Activated naive CD8-positive, alpha-beta T cell treated with anti-CD3 and anti-CD28 coated beads, Interleukin-2, amount 50 U/mL, for 16 hours (primary cell): ENCODE measurements at places on chromosomes 16 and 17.

DNA sequence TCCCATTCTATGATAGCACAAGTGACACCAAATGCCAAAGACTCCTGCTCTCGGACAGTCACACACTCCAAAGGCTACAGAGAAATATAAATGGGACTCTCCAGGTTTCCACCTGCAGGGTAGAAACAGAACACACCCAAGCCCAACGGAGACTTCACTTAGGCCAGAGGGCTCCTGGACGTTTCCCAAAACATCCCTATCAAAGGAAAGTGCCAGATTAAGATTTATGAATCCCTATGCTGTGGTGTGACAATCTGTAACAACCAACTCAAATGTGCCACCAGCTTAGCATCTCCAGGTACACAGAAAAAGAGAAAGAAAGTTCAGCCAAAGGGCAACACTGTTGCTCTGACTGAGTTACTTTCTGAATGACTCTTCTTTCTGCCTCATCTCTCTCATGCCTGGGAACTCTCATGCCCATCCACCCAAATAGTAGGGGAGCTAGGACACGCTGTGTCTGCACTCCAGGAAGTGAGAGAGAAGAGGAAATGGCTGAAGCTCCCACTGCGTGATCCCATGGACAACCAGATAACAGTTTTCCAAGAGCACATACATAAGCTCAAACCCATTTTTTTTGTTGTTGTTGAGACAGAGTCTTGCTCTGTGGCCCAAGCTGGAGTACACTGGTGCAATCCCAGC lies 49.7 kb downstream of the SMG6 start:
- DNase-seq = no peak

- no peak for DNase-seq
Observed at GRCh38 chr17:66986659-66987058, 22.2 kb downstream of the CACNG4 start.

- DNase-seq = no peak
Observed at GRCh38 chr17:79217473-79218135, 143.0 kb downstream of the ENGASE start.

GRCh38 chr17:77909236-77909635 lies 49.3 kb upstream of the TNRC6C start:
- DNase-seq = no peak

- no peak for DNase-seq
Observed at GRCh38 chr16:30750876-30751465, 2.7 kb downstream of the PHKG2 start.

- DNase-seq = no peak
Observed at GRCh38 chr17:75088465-75089417, 987 bp downstream of the SLC16A5 start.

DNA sequence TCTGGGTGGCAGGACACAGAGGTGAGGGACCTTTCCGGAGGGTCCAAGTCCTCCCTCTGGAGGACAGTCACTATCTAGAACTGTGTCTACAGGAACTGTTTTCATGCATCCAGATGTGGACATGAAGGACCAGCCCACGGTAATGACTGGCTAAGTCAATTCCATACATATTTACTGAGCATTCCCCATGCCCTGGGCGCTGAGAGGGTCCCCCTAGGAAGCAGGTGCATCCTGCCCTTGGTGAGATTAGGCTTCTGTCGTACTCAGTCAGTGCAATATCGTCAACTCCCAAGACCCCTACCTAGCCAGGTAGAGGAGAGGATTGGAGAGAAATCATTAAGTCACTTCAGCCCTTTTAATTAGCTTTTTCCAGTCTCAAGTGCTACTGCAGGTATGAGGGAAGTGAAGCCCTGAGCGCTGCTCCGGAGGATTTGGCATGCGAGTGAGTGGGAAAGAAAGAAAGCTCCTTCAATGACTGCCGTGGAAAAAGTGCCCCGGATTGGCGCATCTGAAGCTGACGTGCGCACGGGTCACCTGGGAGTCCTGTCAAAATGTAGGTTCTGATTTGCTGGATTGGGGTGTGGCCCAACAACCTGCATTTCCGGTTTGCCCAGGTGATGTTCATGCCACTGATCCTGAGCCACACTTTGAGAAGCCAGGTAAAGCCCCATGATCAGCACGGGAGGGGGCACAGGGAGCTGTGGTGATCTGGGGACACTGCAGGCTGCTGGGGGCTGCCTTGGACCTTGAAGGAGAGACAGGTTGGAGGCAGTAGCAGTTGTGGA lies 367.4 kb upstream of the TNRC6C start:
- DNase-seq = no peak
